ENCODE measurements at places on chromosomes 1 and 21.

GRCh38 chr1:212700223-212700891 is 717 bp upstream of the BATF3 start:
- DNase-seq = no peak

DNA sequence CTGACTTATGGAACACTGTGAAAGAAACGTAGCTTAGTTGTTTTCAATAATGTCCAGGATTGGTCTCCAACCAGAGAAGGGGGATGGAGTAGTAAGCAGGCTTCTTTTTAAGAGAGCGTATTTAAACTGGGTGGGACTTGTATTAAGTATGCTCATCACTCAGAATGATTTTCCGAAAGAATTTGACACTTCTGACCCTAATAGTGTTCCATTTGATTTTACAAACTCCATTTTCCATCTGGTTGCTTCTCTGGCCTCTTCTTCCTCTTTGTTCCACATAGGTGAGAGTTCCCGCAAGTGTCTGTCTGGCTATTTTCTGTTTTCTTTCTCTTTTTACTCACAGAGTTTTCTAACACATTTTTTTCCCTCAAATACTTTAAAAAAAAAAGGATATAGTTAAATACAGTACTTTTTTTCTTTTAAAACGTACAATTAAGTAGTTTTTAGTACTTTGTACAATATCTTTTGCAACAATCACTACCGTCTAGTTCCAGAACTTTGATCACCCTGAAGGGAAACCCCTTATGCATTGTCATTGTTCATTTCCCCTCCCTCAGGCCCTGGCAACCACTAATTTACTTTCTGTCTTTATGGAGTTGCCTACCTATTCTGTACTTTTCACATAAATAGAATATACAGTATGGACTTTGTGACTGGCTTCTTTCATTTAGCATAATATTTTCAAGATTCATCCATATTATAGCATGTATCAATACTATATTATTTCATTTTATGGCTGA is 67.0 kb downstream of the RASAL2 start:
- DNase-seq = no peak

- DNase-seq = no peak
Measured at GRCh38 chr1:207815913-207816291, 64.0 kb downstream of the CD46 start.

DNA sequence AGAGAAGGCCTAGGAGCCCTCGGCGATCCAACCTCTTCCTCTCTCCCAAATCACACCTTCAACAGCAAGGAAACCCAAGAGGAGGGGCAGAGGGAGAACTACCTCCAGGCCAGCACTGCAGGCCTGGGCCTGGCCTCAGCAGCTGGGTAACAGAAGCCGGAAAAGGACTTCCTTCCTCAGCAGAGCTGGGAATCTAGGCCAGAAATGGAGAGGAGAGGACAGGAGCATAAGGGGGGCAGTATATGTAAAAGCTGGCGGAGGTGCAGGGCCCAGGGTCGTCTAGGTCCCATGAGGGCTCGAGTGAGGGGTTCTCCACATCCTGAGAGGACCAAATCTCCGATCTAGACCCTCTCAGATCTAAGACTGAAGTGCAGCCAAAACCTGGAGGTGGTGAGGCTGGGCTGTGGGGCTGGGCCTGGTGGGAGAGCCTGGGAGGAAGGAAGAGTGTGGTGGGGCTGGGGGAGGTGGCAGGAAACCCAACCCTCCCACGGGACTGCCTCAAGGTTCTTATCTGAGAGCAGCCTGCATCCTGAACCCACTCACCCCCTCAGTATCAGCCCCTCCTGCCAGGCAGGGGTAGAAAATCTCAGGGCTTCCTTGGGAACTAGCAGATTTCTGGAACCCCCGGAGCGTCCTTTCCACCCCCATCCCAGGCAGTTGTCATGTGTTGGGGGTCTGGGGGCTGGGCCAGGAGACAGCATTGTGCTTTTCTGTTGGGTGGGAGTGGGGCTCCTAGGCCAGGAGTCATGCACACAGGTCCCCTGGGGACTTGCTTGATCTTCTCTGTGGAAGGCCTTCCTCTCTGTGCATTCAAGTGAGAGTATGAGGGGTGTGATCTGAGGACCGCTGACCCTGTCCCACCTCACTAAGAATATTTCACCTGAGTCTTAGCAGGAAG is 33.0 kb downstream of the PIK3C2B start:
- no peak for DNase-seq

DNA sequence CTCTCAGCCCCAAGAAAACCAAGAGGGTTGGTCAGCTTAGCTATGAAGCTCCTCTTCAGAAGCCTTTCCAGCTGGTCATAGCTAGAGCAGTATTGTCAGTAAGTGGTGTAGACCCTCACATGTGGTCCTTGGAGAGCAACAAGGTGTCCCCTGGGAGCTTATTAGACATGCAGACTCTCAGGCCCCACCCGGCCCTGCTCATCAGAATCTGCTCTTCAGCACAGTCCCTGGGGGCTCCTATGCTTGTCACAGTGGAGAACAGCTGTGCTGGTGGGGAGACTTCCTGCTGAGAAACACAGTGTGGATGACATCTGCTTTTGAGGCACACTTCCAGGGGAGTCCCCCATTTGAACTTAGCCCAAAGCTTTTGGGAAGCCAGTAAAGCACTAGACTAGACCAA is 21.9 kb upstream of the NEK2 start:
- DNase-seq = no peak

GRCh38 chr1:68495968-68496679 is 758 bp downstream of the DEPDC1 start:
- DNase-seq = no peak

DNA sequence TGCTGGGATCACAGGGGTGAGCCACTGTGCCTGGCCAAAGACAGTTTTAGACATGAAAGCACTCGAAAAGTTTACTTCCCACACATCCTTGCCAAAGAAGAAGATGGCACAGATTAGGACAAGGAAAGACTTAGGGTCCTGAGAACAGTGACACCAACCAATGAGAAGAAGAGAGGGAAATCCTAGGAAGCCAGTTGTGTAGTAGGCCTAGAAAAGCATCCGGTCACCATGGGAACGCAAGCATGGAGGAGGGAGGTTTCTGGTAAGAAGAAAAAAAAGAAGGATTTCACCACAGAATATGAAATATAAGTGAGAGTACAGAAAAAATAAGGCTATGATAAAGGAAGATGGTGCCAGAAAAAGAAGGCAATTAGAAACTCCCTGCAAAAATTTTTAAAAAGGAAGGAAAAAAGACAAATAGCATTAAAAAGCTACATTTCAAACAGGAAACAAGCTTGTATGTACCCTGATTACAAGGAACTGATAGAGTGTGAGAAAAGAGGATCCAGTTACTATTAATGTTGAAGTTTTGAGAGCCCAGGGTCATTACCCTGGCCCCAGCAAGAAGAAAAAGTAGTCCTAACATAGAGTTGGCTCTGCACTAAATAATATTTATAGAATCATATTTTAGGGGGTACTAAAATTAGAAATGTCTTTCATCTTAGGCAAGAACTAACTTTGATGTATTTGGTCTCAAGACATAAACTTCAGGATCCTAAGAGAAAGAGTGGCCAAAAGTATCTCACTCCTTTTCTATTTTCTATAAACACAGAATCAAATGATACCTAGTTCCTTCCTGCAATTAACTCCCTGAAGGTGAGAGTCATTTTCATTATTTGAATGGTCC is 16.1 kb downstream of the DIPK1A start:
- no peak for DNase-seq

DNA sequence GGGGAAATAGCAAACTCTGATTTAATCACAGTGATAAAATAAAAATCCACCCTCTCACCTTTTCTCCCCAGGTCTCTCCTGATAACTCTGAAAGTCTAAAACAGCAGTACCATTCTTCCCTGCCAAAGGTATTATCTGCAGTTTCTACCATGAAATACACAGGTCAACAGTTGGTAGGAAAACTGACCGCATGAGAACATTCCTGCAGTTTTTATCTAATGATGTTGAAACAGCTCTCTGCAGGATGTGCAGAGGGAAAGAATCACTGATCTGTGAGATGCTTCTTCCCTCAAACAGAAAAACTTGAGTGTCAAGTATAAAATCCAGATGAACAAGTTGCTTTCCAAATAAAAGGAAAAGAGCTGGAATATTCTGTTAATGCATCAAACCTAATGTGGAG is 39.1 kb downstream of the KCNJ6 start:
- no peak for DNase-seq

DNA sequence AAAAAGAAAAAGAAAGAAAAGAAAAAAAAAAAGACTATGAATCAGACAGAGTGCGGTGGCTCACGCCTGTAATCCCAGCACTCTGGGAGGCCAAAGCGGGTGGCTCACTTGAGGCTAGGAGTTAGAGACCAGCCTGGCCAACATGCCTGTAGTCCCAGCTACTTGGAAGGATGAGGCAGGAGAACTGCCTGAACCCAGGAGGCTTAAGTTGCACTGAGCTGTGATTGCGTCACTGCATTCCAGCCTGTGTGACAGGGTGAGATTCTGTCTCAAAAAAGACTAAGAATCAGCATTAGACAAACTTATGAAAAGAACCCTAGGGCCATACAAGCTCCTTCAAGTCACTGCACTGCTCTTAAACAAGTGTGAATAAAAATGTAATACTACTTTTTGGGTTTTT is 16.9 kb downstream of the PSMB4 start:
- no peak for DNase-seq

- DNase-seq = no peak
Measured at GRCh38 chr1:12069623-12070244, 6.6 kb downstream of the TNFRSF8 start.

- no peak for DNase-seq
Measured at GRCh38 chr1:46041974-46042373, 90.5 kb downstream of the PIK3R3 start.

DNA sequence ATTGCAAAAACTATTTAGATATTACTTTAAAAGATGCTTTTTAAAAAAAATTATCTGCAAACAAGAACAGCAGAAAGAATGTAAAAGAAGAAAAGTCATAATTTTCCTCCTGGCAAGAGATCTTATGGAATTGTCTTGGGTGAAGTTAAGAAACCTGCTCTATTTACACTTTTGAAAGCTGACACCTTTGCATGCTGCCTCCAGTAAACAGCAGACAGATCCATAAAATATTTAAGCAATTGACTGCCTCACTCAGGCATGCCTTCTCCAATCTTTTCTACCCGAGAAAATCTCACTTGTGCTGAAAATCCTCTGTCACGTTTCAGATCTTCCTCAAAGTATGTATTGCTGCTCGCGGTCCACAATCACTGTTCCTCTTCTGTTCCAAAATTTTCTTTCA is 107.9 kb upstream of the ZP4 start:
- DNase-seq = no peak

- no peak for DNase-seq
Measured at GRCh38 chr1:119186471-119186870, 46.0 kb upstream of the WARS2 start.

- no peak for DNase-seq
Measured at GRCh38 chr1:29245876-29246275, 9.6 kb downstream of the PTPRU start.

GRCh38 chr21:38850277-38850951 is 44.7 kb downstream of the ETS2 start:
- DNase-seq = no peak

DNA sequence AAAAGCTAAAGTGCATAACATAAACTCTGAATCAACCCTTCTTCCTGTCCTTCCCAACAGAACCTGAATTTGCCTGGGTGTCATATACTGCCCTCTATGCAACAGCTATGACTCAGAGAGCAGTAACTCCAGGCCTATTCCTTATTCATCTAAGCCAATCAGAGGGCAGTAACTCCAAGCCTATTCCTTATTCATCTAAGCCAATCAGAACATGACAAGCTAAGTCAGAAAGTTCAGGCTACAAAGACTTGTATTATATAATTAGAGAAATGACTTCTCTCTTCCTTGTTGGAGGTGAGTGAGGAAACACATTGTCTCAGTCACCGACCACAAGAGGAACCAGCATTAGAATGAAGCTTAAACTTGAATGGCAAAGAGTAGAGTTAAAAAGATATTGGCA is 26.2 kb upstream of the TADA1 start:
- no peak for DNase-seq

- no peak for DNase-seq
Measured at GRCh38 chr21:14901482-14901958, 163.3 kb downstream of the NRIP1 start.

- no peak for DNase-seq
Measured at GRCh38 chr21:40923901-40924300, 76.9 kb upstream of the DSCAM start.

DNA sequence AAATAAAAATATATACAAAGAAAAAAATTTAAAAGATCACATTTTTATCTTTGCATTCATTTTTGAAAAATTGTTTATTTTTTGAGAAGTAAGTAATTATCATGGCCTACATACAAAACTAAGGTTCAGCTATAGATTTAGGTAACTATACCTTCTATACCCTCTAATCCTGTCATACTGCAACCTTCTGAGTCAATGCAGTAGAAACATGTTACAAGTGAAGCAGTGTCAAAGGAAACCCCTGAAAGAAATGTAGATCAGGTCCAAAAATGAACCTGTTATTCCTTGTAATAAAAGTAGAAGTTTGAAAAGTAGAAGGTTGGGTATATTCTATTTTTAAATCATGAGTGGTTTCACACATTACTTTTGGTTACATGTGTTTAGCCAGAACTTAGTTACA is 51.3 kb downstream of the PTGS2 start:
- DNase-seq = no peak

DNA sequence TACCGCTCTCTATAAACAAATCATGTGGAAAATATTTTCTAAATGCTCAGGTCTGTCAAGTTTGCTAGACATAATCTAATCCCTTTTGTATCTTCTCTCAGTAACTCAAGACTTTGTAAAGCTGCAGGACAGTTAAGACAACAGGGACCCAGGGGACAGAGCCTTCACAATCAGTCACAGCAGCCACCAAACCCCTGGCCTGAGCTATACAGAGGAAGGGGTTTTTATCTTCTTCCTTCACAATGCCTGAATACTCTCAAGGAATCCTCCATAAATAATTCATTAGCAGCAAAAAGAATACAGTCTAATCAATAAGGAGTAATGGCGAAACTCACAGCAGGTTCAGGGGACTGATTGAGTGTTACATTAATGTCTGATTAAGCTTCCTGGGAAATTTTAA is 368.3 kb downstream of the SMYD3 start:
- DNase-seq = no peak

DNA sequence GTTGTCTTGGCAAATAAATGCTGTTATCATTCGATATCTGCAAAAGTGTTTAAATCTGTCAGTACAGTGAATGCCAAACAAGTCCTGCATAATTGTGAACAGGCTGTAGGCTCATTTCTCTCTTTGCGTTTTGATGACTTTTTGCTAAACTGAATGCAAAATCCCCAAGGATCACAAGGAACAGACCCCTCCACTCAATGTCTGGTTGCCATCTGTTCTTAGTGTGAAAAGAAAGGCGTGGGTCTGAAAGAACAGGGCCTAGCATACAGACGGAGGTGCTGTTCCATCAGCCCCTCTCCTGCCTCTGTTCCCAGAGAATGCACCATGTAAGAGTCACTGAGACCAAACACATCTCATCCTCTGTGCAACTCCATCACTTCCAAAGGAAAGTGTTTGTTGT is 40.4 kb downstream of the EIF2B3 start:
- DNase-seq = no peak

DNA sequence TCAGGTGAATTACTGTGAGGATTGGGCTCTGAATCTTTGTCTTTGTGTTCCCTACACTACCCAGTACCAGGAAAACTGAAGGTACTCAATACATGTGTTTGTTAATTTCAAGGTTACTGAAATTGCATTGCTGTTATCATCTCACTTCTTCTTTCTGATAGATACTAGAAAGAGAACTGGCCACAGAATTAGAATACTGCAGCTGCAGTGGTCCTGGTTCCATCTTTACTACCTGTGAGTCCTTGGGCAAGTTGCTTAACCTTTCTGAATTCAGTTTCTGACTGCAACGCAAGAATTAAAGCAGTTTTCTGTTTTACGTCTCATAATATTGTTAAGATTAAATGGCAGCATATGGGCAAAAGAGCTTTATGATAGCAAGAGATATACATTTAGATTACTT is 263.5 kb downstream of the LMO4 start:
- DNase-seq = no peak

All from GOT3 (cell line).